ENCODE measurements at places on chromosomes 16 and 17.

DNA sequence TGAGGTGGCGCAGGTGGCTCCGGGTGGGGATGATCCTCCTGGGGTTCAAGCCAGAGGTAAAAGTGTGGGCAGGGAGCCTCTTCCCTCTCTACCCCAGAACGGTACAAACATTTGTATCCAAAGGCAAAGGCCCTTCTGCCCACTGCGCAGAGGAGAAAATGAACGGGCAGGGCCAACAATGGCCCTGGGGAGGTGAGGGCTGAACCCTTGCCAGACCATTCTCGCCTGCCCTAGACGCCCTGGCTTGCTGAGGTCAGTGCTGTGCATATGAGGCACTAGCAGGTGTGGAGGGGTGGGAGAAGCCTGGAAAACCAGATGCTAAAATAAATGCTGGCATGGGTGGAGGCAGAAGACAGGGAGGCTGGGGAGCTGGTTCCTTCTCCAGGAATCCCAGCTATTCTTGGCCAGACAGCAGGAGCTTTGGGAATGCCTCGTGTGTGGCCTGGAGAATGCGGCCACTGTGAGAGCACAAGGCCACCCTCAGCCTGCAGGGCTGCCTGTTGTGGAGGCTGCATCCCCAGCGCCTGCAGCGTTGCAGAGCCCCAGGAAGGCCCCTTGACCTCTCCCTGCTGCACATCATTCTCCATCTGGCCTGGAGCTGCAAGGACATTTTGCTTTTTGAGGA lies 4.5 kb downstream of the C17orf50 start:
- no peak for DNase-seq

- no peak for DNase-seq
These were observed 8.0 kb upstream of the MYH13 start for GRCh38 chr17:10380631-10381408.

- no peak for DNase-seq
These were observed 23.1 kb downstream of the STAT3 start for GRCh38 chr17:42365136-42365535.

DNA sequence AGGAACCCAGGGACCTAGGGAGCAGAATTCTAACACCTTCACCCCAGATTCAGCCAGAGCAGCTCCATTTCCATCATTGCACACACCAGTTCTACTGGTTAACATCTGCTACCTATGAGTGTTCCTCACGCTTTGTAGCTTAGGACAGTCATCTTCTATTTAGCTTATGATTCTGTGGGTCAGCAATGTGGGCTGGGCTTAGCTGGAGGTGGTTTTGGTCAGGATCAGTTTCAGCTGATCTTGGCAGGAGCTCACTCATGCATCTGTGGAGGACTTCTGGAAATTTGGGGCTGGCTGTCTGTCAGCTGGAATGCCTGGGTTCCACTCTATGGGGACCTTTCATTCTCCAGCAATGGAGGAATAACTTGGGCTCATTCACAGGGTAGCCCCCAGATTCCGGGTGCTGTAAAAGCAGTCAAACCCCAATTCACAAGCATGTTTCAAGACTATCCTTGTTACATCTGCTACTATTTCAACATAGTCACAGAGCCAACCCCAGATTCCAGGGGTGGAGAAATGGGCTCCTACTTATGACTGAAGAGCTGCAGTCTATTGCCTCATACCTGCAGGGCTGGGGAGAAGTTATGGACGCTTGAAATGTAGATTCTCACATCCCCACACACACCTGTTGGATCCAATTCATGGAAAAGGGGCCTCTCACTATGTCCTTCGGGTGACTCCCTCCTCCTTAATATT lies 3.4 kb upstream of the HP start:
- DNase-seq: no peak

- no peak for DNase-seq
These were observed 146.3 kb downstream of the SLC39A11 start for GRCh38 chr17:72946156-72946555.

Data from COR-L47 (cell line).